Adrenal gland (tissue), 19 donors: ENCODE measurements at places on chromosomes 11 and 22. TPM values are rescaled to one million over a fixed set of nuclear protein-coding genes. Genes with fewer than 3 reads are reported as not detected.
A peak's percentile ranks its signal among the peaks of the same experiment; 100 is the strongest.

TMEM135 gene
- total RNA-seq: 42.7 TPM

TSPAN18 gene
- 168 TPM for total RNA-seq

MAJIN gene
- not detected for total RNA-seq

RAB38 gene
- total RNA-seq: 27.9 TPM

CCDC89 gene
- total RNA-seq: 1.8 TPM

SOX10 gene
- total RNA-seq: 2.1 TPM

DNA sequence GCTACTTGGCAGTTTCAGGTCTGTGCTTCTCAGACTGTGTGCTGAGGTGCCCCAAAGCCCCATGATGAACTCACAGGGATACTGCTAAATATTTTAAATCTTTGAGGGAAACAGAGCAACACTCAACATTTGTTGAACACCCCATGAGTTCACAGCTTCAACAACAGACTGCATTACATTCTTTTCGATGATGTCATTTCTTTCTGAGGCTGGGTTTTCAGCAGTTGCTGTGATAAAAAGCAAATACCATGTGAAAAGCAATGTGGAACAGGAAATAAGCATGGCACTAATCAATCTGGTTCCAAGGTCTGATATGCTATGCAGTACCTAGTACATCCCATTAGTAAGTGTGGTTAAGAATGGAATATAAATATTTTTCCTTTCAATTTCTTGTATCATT, 82.7 kb downstream of the RPL27A start:
- no peak for DNase-seq

- no peak for DNase-seq
Observed at GRCh38 chr11:129751511-129751910, 64.1 kb upstream of the TMEM45B start.

GRCh38 chr22:48173773-48174160, 1411.3 kb downstream of the TBC1D22A start:
- no peak for DNase-seq

- peak; percentile 37 for DNase-seq
Observed at GRCh38 chr11:110798201-110798900, 86.1 kb upstream of the ARHGAP20 start.

DNA sequence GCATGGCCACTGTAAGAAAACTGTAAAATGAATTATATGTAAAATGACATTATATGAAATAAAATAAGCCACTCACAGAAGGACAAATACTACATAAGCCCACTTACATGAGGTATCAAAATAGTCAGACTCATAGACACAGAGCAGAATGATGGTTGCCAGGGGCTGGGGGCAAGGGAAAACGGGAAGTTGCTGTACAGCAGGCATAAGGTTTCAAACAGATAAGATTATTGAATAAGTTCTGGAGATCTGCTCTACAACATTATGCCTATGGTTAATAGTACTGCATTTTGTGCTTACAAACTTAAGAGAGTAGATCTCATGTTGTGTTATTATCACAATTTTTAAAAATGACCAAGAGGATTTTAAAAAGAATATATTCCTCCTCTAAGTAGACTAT, 32.7 kb upstream of the HEPHL1 start:
- no peak for DNase-seq

DNA sequence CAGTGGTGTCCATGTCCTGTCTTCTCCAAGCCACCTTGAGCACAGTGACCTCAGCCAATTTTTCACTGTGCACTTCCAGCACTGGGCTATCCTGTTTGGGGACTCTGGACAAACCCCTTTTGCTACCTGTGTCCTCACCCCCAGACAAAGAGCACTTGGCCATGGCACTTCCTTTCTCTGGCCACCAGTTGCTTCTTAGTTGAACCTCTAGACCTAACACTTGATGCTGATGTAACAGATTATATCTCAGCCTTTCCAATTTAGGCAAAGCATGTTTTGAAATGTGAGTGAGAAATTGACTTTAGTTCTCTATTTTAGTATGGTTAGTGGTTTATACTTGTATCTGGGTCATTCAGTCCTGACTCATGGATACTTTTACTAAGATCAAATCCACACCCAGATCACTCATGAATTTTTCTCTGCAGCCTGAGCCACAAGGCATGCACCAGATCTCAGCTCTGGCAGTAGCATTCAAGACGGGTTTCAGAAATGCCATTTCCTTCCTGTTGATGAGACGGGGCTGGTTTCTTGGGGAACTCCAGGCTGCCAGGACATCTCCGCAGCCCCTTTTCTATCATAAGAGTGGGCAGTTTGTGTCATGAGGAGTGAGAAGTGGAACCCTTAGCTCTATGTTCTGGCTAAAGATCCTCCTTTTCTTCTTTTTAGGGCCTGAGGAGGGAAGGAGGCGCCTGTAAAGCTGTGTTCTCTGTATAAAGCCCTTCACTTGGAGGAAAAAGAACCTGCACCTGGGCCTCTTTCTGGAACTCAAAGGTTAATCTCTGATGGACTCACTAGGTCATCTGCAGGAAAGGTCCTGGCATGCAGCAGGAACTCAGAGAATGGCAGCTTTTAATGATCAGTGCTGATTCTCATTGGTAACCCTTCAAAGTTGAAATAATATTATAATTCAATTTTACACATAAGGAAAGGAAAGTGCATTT, 185.6 kb upstream of the TENM4 start:
- no peak for DNase-seq

DNA sequence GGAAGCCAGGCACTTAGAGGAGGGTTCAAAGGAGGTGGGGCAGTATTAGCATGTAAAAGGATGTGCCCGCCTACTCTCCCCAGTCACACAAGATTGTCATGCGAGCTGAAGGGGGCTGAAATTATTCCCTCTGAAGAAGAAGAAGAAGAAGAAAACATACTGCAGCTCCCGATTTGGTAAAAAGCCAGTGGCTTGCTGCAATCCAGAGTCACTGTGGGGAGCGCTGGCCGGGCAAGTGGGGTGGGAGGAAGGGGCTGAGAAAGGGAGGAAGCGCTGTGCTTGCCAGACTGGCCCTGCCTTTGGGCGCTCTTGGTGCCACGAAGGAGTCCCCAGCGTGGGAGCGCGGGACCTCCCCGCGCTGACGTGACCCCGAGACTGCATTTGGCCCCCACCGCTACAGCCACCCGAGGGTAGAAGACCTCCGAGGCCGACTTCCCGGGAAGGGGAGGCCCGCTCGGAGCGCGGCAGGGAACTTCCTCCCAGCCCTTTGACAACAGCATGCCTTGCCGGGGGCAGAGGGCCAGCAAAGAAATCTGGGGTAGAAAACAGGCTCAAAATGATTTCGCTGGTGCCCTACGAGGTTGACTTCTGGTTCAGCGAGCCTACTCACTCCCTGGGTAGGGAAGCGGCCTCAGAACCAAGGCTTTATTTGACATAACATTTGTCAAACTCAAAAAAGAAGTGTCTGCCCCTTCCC, 906.3 kb downstream of the DLG2 start:
- DNase-seq: peak; percentile 57

DNA sequence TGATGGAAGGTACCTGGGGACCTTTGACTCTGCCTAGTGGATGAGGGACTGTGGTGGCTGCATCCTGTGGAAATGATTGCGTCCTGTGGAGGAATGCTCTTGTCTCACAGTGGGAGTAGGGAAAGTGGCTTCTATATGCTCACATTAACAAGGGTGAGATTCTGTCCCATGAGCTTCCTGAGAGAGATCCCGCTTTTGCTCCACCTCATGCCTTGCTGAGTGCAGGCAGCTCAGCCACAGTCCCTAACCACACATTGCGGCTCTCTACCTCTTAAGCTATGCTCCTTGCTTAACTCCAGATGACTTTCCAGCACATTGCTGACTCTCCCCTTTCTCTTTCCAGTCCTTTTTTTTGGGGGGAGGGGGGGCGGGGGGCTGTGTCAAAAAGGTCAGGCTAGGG, 45.0 kb downstream of the TEAD1 start:
- DNase-seq: no peak

DNA sequence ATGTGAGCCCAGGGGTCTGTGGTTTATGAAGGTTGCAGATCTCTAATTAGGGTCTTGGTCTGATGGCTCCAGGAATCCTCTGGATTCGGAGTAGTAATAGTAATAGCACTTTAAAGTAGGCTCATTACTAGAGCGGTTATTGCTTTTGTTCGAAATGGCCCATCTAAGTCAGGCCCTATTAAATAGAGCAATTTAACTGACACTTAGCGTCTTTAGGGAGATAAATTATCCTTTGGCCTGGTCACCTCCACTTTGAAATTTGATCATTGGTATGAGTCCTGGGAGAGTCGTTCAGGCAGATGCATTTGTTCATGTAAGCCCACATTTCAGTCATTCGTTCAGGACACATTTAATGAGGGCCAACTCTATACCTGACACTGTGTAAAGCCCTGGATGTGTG, 54.8 kb downstream of the LDLRAD3 start:
- no peak for DNase-seq

GRCh38 chr22:48753381-48753730, 1074.3 kb downstream of the BRD1 start:
- DNase-seq: no peak

DNA sequence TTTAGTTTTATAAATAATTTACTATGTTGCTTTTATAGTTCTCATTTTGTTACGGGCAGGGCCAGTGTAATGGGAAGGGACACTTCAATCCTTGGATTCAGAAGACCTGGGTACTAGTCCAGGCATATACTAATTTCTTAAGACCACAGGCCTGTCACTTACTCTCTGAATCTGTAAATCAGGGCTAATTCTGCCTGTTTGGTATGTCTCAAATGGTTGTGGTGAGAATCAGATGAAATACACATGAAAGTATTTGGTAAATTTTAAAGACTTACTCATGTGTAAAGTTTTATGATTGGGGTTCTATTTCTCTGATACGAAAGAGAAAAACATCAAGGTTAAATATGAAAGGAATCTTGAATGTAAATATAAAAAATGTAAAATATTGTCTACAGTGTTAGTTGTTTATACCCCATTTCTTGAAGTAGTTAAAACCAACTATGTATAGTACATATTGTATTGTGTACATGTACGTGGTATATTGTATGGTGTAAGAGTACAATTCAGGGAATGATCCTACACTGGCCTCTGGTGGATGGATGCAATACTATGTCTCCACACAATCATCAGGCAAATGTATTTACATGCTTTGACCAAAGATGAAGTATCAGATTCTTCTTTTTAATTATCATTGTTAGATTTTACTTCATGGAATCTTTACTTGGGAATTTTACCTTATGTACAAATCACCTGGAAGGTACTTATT, 24.5 kb upstream of the RAG2 start:
- peak; percentile 4 for DNase-seq

DNA sequence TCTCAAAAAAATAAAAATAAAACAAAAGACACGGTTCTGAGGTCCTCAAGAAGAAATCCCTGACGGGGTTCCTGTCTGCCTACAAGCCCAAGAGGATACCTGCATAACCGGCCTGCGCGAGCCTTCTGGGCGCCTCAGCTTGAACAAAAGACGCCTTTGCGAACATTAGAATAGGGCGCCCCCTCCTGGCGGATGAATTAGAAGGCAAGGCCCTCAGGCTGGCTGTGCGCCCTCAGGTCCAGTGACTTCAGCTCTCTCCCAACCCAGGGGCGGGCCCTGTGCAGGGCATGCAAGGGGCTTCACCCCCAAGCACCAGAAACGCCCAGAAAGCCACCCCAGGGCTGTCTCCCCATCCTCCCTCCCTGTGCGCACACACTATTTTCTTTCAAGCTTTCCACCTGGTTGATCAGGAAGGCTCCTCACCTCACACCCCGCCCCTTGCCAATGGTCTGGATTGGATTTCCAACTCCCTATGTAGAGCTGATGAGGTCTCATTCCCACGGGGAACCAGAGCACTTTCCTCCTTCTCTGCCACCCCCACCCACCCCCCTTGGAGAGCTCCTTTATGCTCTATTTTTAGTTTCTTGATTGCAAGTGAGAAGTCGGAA, 273.3 kb downstream of the BUD13 start:
- peak; percentile 65 for DNase-seq

DNA sequence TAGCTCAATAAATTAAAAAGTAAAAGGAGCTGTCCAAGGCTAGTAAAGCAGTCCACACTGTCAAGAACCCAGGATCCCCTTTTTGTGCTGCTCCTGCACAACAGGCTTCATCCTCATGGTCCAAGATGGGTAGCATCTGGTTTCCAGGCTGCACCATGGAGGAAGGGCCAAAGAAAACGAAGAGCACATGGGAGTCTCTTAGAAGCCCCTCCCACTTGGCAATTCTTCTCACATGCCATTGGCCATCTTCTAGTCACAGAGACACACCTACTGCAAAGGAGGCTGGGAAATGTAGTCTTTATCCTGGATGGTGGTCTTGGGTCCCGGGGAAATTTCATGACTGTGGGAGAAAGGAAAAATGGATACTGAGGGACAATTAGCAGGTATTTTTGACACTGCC, 37.8 kb downstream of the PRR5L start:
- DNase-seq: no peak

- peak; percentile 32 for DNase-seq
Observed at GRCh38 chr22:44068422-44069191, 44.5 kb downstream of the PARVB start.

GRCh38 chr11:132549561-132549960, 982.7 kb downstream of the OPCML start:
- DNase-seq: no peak

DNA sequence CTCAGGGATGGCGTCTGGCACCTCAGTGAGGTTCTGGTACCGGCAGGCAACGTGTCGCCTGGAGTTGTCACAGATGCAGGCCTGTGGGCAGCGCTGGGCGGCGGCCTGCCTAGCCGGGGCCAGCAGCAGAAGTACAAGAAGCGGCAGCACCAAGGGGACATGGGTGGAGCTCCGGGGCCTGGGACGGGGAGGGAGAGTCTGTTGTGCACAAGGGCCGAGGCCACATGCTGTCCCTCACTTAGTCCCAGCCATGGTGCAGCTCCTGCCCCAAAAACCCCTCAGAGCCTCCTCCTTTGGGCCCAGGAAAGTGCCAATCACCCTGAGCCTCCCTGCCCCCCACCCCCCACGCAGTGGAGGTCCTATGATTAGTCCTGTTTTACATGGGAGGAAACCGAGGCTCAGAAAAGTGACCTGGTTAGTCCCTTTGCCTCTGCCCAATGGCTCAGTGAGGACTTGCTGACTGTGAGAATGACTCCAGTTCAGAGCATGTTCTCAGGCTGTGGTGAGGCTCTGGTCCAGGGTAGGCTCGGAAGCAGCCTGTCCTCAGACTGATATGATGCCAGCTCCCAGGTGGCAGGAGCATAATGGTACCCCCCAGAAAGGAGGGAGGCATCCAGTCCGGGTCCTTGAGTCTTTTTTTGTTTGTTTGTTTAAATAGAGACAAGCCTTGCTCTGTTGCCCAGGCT, 1.1 kb downstream of the CHADL start:
- DNase-seq: no peak

GRCh38 chr11:72398058-72398758, 36.1 kb downstream of the CLPB start:
- no peak for DNase-seq

- DNase-seq: peak; percentile 57
Observed at GRCh38 chr22:17213976-17214375, 5.3 kb downstream of the ADA2 start.
